Activated naive CD4-positive, alpha-beta T cell treated with anti-CD3 and anti-CD28 coated beads, Interleukin-2, amount 50 U/mL, for 16 hours (primary cell): ENCODE measurements at places on chromosomes 1 and 21.

- DNase-seq: no peak
Observed at GRCh38 chr1:111221633-111222291, 5.8 kb upstream of the CHI3L2 start.

- no peak for DNase-seq
Observed at GRCh38 chr1:231674575-231674974, 48.0 kb downstream of the DISC1 start.

DNA sequence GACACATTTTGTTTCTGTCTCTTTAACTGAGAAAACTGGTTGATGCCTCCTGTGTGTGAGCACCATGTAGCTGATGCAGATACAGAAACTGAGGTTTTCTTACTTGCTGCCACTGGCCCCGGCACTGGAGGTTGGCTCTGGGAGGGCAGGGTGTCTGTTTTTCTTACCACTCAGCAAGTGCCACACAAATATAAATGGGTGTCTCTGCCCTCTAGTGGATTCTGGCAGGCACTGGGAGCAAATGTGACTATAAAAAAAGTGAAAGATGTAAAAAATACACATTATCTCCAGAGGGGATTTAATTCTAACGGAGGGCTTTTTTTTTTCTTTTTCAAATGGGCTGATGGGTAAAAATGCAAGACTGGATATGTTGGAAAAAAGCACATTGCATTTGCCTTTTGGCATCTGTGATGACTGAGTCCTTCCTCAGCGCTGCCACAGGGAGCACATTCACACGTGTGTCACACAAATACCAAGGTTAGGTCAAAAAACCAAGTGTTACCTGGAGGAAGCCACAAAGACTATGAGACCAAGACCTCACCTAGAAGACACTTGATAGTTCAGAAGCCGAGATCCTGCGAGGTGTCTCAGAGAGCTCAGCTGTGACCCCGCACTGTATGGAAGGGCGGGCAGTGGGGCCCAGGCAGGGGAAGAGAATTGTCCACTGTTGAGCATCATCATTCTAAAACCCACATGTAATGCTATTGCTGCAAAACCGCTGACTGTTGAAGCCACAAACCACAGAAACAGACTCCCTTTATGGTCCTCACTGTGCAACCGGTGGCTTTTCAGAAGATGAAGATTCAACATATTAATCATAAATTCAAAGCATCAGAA is 18.9 kb downstream of the PGBD2 start:
- peak; percentile 49 for DNase-seq

DNA sequence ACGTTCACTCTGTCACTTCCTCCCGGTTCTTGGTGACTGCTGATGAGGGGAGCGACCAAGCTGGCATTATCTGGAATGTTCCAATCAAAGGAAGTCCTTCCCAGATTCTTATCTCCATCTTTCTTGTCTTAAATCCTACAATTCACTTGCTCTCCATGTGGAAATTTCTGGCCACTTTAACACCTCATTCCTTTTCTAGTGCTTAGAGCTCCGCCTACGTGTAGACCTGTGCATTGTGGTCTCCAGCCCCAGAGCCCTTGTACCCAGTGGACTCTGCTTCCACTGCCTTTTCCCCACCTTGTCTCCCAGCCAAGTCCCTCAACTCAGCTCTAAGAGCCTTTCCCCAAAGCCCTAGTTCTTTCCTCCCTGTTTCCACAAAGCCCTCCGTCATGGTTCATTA is 12.2 kb upstream of the KLHDC7A start:
- no peak for DNase-seq

DNA sequence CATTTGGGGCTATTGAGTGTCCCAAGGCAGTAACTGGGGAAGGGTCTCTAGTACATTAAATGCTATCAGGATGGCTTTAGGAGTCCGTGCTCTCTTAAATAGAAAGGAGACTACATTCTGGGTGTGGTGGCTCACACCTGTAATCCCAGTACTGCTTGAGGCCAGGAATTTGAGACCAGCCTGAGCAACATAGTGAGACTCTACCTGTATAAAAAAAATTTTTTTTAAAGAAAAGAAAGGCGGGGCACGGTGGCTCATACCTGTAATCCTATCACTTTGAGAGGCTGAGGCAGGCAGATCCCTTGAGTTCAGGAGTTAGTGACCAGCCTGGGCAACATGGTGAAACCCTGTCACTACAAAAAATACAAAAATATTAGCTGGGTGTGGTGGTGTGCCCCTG is 21.5 kb downstream of the OSBPL9 start:
- no peak for DNase-seq

- no peak for DNase-seq
Observed at GRCh38 chr1:230072866-230073265, 5.8 kb downstream of the GALNT2 start.

DNA sequence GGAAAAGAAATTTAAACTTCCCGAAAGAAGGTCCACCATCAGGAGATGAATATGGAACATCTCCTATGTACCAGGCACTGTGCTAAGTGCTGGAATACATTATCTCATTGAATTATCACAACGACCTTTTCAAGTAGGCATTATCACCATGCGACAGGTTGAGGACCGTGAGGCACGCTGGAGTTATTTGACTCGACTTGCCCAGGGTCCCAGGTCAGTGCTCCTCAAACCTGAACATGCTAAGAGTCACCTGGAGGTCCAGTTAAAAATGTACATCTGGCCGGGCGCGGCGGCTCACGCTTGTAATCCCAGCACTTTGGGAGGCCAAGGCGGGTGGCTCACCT is 15.9 kb upstream of the AGTRAP start:
- DNase-seq: no peak

- DNase-seq: peak; percentile 77
Observed at GRCh38 chr1:6423321-6423999, 1.1 kb upstream of the ESPN start.

- DNase-seq: no peak
Observed at GRCh38 chr1:225977937-225978748, 21.0 kb downstream of the SDE2 start.

GRCh38 chr1:100624886-100625610 is 87.1 kb downstream of the GPR88 start:
- no peak for DNase-seq

- no peak for DNase-seq
Observed at GRCh38 chr1:3942416-3943122, 42.5 kb upstream of the C1orf174 start.

- peak; percentile 81 for DNase-seq
Observed at GRCh38 chr1:169586395-169587255, at the start of gene F5. TSS of gene F5 (minus strand) at chr1:169586481. CDS start at chr1:169586386, 95 bp downstream.

- DNase-seq: no peak
Observed at GRCh38 chr1:160634543-160635491, 12.0 kb downstream of the SLAMF1 start.

DNA sequence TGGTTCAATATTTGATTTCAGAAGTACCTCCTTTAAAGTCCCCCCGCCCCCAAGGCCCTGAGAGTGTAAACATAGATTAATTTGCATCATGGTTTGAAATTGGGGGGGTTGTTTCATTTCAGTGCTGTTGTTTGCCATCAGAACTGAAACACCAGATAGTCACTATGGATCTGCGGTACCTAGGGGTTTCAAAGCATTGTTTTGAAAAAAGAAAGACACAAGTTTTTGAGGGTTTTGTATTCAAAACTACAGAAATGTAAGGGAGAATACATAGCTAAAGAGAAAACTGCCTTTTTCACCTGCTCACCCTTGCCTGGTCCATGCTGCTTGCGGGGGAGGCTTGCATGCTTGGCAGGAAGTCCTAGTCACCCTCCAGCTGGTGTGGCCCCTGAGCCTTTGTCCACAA is 59.3 kb downstream of the ACP6 start:
- DNase-seq: no peak

DNA sequence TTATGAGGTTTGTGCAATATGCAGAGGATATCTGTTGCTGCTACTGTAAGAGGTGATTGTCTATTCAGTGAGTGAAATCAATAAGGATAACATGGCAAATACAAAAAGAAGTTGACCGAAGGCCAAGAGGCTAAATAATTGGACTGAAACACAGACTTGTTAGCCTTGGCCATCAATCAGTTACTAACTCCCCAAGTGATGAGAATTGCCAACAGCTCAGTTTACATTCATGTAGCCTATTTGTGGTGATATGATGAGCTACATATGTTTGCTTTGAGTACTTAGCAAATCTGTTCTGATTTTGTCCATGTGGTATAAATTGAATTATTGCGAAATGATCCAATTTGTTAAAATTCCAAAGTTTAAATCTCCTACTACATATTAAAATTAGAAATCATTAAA is 68.6 kb upstream of the VAV3 start:
- DNase-seq: no peak

DNA sequence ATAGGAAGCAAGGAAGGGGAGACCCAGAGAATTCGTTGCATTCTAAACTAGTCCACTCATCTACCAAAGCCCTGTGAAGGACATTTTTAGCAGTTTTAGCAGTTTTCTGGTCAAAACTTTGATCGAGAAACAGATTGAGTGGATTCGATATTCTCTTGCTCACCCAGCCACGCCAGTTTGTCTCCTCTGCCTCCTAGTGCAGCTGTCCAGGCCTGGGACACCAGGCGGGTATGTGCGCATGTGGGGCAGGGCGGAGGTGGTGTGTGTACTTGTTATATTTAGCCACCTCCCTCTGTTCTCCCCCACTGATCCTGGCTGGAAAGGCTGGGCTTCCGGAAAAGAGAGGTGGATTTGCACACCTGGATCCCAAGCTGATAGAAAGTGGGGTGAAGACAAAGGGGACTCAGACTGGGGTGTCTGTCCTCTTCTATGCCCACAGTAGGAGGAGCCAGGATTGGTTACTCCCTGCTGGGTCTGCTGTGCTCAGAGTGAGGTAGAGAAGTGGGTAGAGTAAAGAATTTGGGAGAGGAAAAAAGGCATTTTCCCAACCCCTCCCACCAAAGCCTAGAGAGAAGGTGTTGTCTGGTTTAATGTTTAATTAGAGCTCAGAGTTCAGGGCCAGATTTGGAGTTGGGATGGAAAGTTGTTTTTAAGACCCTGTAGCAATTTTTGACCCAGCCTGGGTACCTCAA is 3.8 kb downstream of the LMNA start:
- no peak for DNase-seq

DNA sequence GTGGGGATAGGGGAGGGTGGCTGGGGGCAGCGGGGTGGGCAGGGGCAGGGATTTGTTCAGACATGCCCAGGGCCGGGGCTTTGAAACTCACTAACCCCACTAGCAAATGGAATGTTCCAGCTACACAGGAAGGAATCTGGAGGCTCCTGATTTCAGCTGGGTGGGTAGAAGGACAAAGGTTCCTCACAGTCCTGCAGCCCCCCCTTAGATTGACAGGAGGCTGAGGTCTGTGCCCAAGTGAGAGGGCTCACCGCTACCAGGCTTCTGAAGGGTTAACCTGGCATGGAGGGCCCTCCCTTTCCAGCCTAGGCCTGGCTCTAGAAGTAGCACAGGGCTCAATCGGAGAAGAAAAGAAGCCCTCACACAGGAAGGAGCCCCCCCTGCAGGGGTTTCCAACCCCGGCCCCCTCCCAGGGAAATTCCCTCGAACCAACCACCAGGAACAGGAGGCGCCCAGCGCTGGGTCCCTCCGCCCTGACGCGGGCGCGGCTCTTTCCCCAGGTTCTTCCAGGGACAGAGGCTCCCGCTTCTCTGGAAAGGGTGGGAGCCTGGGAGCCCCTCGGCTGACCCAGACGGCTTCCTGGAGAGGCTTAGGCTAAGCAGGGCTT is 3.3 kb downstream of the EPHA2 start:
- no peak for DNase-seq

- DNase-seq: no peak
Observed at GRCh38 chr1:230274254-230274653, 151.9 kb downstream of the PGBD5 start.

DNA sequence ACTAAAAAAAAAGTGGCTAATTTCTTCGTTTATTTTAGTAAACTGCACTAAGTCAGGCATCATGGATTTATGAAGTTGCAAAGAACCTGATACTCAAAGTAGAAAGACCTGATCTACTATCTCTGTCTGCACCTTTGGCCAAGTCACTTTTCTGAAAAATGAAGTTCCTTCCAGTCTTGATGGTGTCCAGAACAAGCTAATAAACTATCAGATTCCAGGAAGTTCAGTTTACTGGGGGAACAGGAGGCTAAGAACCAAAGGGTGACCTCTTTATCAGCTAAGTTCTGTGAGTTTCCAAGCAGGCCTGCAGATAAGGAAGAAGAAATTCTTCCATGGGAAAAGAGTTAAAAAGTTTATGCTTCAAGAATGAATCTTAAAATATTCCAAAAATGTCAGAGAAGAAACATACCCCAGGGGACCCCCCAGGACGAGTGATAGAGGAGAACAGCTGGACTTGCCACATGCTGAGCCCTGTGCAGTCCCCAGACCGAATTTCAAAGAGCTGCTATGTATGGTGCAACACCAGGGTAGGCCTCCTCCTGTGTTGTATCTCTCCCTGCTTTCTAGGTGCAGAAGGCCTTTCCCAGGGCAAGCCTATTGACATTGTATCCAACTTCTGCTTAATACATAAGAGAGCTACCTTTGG is 72.8 kb upstream of the FGGY start:
- DNase-seq: no peak

- no peak for DNase-seq
Observed at GRCh38 chr1:85494074-85494903, 29.3 kb upstream of the DDAH1 start.

- no peak for DNase-seq
Observed at GRCh38 chr1:32126770-32127169, 18.9 kb downstream of the KPNA6 start.

DNA sequence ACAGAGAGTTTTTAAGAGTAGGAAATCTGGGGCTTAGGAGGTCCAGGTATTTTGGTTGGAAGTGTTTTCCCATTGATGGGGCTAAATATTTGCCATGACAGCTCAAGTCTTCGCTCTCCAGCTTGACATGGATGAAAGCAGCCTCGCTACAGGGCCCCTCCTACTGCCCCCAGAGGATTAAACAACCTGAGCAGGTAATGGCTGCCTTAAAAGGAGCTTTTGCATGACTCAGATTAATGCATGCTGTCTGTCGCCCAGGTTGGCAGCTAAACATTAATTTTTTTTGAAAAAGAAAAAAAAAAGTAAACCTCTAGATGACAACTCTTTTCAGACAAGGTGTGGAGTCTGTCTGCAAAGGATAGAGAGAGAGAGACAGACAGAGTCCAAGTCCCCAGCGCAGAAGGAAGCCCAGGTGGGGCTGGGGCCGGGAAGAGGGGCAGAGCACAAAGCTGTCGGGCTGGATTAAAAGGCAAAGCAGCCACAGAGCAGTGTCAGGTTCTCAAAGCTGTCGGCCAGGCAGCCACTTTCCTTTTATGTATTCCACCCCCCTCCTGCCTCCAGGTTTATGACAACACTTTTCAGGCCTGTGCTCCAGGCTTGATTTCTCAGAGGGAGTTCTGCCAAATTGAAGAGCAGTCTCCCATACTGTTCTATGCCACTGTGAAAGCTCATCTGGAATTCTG is 127.9 kb downstream of the CLIC6 start:
- no peak for DNase-seq

DNA sequence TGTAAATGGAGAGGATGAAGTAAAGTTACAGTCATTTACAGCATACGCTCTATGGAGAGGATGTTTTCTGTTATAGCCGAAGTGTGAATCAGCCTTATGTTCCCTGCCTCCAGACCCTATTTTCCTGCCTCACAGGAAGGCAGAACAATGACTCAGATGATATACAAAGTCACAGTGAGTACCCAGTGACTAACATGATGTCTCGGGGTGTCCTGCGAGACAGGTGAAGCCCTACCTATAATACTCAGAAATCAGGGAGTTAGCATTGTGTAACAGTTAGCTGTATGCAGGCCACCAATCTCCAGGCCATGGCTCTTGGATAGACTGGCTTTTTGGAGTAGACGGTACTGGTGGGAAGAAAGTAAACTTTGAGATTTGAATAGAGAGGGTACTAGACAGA is 55.6 kb upstream of the FBXO28 start:
- DNase-seq: no peak

GRCh38 chr1:214912127-214912526 is 170.4 kb upstream of the KCNK2 start:
- no peak for DNase-seq

GRCh38 chr21:34594566-34595234 is 20.2 kb downstream of the RCAN1 start:
- DNase-seq: no peak

- no peak for DNase-seq
Observed at GRCh38 chr1:16126160-16126559, 29.7 kb downstream of the EPHA2 start.
